ENCODE measurements at places on chromosomes 3 and 15.

GRCh38 chr3:115624029-115624741 is 875 bp downstream of the GAP43 start:
- DNase-seq, result no peak

DNA sequence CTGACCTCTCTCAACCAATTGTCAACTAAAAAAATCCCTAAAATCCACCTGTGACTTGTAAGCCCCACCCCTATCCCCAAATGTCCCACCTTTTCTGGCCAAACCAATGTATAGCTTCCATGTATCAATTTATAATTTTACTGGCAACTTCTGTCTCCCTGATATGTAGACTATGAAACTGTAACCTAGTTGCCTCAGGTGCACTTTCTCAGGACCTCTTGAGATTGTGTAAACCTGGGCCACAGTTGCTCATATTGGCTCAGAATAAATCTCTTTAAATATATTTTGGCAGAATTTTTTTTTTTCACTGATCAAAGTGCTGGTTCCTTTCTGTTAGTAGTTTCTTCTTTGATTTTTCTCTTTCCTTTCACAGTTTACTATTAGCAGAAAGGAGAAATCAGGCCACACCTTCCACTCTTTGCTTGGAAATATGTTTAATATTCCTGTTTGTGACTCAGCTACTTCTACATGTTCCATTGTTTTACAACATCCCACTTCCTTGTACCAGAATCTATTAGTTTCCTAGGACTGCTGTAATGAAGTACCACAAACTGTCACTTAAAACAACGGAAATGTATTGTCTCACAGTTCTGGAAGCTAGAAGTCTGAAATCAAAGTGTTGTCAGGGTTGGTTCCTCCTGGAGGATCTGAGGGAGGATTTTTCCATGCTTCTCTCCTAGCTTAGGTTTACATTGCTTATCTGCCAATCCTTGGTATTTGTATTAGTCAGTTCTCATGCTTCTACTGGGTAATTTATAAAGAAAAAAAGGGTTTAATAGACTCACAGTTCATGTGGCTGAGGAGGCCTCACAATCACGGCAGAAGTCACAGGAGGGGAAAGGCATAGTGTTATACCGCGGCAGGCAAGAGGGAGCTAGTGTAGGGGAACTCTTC is 801.2 kb upstream of the ARPP21 start:
- DNase-seq, result no peak

DNA sequence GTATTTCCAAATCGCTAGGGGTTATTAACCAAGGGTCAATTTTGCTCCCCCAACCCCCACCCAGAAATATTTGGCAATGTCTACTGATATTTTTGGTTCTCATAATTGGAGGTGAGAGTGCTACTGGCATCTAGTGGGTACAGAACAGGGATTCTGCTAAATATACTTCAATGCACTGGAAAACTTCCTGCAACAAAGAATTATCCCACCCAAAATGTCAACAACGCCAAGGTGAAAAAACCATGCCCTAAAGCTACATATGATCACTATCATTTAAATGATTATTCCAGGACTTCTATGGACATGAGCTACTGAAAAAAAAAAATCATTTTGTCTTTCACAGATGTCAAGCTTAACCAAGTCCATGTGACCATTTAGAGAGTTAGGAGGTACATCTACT is 867.9 kb downstream of the FHIT start:
- no peak for DNase-seq

DNA sequence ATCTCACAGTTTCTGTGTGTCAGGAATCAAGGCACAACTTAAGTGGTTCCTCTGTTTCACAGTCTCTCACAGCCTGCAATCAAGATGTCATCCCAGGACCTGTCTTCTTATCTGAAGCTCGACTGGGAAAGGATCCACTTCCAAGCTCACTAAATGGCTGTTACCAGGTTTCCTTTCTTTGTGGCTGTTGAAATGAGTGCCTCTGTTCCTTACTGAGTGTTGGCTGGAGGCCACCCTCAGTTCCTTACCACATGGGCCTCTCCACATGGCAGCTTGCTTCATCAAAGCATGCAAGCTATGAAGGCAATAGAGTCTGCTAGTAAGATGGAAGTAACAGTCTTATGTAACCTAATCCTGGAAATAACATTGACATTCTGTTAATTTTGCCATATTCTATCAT is 174.0 kb downstream of the ERC2 start:
- no peak for DNase-seq

All from stimulated activated CD4-positive, alpha-beta T cell treated with anti-CD3 and anti-CD28 coated beads, Interleukin-12 subunit alpha, Interleukin-12 subunit beta, amount 100 ng/mL, for 24 hours (primary cell).